ENCODE measurements at places on chromosomes 16 and 17.

DNA sequence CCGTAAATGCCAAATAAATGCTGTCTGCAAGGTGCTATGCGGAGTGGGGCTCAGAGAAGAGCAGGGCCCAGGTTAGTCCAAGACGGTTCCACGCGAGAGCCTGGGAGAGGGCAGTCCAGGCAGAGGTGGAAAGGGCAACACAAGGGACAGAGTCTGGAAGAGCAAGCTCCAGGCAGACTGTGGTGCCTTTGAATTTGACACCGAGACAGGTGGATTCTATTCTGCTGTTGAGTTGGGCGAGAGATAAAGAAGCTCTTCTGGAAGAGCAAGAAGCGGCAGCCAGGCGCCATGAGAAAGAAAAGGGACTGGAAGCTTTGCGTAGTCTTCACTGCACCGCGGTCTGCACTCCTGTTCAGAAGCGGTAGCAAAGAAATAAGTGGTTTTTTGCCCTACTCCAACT lies 55.6 kb downstream of the CYTH1 start:
- no peak for DNase-seq

DNA sequence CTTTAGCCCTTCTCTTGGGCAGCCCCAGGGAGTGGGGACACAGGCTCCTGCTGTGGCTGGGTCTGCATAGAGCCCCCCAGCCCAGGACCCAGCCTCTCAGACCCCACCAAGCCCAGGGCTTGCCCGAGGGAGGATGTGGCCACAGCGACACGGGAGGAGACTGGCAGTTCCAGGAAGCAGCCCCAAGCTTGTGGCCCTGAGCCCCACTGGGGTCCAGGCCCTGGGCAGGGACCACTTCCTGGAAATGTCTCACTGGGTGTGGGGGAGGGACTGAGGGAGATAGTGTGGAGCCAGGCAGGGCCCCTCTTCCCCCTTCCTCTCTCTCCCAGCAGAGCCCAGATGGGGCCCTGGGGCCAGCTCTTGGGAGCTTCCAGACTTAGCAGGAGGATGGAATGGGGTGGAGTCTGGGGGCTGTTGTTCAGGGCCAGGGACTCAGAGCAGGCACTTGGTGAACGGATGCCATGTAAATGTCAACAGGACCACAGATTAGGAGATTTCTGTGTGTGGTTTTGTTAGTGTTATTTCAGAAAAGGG lies 35.3 kb downstream of the ADGRG5 start:
- DNase-seq = peak; percentile 33

DNA sequence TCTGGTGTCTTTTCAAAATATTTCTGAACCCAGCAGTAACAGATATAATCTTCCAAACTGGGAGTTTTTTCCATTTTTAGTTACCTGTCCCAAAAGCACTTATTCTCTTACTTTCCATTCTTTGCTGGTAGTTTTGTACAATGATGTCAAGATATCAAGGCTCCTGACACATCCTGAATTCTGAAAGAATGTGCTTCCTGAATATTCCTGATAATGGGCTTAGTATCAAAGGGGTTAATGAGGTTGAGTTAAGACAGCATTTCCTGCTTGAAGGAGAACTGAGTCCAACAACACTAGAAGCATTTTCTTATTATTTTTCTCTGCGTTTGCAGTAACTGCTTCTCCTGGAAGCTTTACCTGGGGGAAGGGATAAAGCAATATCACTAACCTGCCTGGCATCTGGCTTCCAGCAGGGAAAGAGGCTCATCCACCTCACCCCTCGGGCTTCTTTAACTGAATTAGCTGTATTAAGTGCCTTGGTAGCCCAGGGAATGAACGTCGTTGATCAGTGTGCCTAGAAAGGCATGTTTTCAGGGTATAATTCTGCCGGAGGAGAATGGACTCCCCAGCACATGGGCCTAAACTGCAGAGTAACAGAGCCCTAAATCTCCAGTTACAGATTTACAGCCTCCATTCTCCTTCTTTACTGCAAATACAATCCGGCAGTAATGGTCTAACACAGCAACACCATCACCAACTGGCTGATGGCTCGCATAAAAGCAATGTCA lies 134.4 kb downstream of the SNX11 start:
- DNase-seq = no peak

GRCh38 chr17:8953156-8953885 lies 12.2 kb downstream of the PIK3R5 start:
- no peak for DNase-seq

DNA sequence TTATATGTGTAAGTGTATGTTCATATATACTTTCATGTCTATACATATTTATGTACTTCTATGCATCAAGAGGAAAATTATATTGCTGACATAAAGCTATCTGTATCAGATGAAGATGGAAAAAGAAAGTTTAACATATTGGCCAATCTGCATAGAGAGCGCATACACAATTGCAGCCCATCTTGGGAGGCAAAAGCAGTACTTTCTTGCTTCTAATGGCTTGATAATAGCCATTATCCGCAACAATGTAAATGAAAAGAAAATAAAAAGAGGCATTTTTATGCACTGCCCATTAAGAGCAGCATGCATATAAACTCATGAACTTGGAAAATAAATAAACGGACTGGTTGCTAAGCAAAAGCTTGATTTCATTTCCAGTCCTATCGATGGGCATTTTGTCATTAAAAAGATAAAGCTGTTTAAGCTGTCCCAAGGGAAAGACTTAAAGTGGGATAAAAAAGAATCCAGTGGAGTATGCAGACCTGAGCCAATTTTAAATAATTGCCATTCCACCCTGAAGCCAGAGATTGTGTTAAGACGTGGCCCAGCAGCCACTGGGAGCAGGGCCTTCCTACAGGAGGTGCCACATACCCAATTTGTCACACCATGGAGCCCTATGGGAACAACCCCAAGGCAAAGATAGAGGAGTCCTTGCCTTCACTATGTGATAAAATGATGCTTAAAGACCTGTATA lies 183.6 kb upstream of the CDH11 start:
- DNase-seq = no peak

DNA sequence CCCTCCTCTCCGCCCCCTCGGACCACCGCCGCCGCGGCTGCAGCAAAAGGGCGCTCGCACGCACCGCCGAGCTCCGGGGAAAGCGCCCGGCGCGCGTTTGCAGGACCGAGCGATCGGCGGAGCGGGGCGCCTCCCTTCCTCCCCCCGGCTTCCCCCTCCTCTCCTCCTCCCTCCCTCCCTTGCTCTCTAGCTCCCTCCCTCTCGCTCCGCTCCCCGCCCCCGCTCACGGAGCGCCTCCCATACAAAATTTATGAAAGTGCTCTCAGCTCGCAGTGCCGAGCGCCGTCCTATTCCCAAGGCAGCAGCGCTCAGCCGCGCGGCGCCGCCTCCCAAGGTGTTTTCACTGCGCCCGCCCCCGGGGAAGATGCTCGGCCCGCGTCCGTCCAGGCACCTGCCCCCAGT lies at the start of gene RTN4RL1:
RTN4RL1 (minus strand) TSS at position 115 of the 402 bp plus-strand sequence. CDS start 469 bp downstream, outside the sequence.
- no peak for DNase-seq

GRCh38 chr16:27265982-27266381 lies 2.6 kb downstream of the NSMCE1 start:
- DNase-seq = no peak

DNA sequence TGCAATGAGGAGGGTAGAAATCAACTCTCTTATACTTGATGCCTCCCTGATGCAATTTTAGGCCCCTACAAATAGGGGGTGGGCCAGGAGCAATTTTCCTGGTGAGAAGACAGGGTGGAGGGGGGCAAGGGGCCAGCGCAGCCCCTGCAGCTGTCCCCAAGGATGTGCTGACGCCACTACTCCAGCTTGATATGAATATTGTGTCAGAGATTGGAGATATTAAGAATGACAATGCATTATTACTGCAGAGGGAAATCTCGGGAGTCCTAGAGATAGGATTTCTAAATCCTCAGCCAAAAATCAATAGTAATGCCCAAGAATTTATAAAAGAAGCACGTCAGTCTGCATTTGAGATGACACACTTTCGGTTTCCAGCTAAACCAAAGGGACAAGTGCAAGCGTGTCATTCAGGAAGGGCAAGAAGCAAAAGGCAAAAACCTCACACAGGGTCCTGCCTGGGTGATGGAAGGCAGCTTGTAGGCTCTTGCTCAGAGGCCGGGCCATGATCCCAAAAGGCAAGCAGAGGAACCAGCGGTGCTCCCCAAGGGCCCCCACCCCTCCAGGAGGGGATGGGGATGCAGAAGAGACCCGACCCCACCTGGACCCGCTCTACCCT lies 178.8 kb downstream of the C16orf78 start:
- DNase-seq = no peak

- DNase-seq = no peak
Measured at GRCh38 chr17:63931981-63932561, at the start of gene CD79B. TSS of gene CD79B (minus strand) at chr17:63932331. CDS start at chr17:63932261, 70 bp downstream.

DNA sequence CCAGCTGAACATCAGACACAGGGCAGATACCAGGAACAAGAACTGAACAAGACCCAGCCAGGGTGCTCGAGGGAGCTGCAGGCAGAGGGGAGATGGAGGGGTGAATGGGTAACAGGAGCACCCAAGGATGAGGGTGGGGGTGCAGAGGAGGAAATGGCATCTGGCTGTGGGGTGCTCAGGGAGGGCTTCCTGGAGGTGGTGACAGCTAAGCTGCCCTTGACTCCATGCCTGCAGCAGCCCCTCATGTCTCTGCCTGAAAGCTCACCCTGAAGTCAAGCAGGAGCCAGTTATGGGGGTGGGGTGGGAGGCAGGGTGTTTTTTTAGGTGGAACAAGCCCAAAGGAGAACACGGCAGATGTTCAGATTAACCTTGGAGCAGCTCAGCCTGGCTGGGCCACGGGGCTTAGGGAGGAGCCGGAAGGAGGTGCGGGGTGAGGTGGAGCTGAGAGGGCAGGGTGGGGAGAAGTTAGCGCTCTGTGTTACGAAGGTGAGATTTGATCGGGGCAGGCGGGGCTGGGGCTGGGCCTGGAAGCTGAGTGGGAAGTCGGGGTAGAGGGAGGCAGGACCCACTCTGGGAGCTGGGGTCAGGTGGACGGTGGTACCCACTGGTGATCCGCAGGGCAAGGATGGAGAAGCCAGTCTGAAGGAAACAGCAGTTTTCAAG lies 143.0 kb downstream of the ENGASE start:
- no peak for DNase-seq

DNA sequence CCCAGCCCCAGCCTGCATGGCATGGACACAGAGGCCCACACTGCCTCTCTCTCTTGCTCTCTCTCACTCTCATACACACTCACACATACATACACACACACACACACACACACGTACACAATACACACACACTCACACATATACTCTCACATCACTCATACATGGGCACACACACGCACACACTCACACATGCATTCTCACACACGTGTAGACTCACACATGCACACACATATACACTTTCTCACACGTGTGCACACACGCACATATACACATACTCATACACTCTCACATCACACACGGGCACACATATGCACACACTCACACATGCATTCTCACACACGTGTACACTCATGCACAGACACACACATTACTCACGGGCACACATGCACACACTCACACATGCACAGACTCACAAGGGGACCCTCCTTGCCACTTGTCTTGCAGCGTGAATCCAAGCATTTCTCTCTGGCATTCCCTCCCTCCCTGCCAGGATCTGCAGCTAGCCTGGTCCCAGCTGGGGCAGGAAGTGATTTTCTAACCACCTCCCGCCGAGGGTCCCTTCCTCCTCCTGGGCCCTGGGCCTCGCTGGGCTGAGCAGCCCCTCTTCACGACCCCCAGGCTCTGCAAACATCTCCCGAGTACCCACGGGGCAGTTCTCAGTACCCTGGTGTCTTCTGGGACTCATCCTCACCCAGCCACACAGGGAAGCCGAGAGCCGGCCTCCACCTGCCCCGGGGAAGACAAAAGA lies 37.5 kb downstream of the IL21R start:
- no peak for DNase-seq

- DNase-seq = peak; percentile 84
Measured at GRCh38 chr17:78337244-78338109, 22.4 kb downstream of the SOCS3 start.

Measured in SJSA1 (cell line).